ENCODE measurements at places on chromosomes 2 and 18.

DNA sequence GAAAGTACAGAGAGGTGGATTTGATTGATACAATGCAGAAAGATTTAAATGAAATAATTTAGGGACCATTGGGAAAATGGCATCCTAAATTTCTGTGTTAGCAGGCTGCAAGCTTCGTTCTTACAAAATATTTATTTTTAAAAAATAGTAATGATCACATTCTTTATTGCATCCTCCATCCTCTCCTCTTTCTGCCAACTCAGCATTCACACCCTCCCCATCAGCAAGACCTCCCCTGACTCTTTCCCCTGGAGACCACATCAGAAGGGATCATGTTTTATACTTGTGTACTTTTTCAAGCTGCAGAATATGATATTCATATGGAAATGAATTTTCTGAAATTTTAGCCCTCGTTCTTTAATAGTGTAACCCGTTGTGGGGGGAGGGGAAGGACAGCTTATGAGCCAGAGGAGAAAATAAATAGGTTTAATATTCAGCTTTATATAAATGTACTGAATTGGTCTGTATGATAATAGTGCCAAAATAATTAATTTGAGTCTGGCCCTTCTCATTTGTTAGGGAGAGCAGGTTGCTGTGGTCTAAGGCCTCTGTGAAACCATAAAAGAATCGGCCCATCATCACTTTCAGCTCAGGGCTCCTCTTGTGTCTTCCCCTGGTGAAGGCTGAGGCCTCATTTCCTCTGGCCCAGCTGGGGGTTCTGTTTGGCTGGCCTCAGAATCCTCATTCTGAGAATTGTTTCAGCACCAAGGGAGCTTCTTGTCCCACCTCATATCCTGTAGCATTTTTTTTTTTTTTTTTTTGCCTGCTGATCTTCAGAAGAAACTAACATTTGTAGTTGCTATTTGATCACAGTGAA, 330.8 kb downstream of the TXNL1 start:
- no peak for DNase-seq

DNA sequence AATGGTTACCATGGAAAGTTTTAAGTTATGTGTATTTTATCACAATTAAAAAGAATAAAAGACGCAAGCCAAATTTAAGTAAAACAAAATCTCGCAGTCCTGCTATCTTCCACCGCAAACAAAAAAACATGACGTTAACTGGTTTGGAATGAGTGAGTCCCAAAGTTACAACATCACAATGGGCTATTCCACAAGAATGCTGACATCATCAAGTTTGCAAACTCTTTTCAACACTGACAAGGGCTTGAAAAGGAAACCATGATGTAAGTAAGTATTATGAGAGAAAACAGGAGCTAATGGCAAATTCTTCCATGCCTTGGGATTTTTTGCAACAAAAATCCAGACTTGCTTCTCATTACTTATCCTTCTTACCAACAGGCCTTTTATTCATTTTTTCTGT, 31.1 kb downstream of the SIGLEC15 start:
- no peak for DNase-seq

GRCh38 chr2:41782306-41783158, 265.3 kb upstream of the PKDCC start:
- DNase-seq = peak; percentile 63

DNA sequence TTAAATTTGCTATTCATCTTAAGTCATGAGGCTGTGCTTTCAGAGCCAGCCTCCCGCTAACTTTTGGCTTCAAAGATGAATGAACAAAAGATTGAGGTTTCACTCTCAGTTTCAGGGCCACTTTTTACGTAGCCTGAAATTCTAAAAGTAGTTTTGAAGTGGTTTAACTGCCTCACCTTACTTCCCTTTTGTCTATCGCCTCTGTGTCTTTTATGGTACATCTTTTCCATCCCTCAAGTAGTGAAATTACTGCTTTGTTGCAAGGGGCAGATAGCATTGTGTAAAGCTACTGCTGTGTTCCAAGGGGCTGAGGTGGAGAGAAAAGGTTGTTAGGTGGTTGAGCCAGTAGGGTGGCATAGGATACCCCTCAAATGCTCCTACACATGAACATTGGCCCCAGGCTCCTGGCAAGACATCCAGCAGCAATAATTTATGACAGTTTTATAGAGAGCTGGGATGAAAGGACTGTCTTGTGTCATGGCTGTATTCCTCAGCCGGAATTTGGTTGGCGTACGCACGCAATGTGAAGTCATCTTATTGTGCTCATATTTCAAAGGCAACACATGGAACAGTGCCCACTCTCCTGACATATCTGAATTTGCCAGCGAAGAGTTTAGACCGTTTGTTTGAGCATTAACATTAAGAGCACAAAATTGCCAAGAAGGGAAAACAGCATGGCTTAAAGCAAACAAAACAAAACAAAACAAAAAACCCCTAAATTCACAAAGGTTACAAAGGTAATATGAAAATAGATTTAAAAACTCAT, 32.2 kb downstream of the QPCT start:
- no peak for DNase-seq

- DNase-seq = no peak
These were observed 1.8 kb upstream of the COBLL1 start for GRCh38 chr2:164843346-164843911.

- no peak for DNase-seq
These were observed 185.2 kb upstream of the LRP1B start for GRCh38 chr2:142316049-142316448.

DNA sequence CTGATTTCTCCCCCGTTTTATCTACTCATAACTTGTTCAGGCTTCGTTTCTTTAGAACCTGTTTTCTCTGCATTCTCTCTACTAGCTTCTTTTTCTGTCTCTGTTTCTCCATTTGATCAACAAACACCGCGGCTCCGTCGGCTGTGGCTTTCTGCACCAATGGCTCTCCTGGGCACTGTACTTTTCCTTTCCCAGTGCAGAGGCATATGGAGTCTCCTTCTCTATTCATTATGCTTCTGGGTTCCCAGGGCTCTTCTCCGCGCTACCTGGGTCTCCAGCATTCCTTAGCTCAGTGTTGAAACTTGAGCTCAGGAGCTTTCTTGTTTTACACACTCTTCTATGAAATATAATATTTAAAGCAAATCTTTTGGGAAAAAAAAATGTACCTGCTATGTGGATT, 196.6 kb upstream of the SOX11 start:
- DNase-seq = no peak

DNA sequence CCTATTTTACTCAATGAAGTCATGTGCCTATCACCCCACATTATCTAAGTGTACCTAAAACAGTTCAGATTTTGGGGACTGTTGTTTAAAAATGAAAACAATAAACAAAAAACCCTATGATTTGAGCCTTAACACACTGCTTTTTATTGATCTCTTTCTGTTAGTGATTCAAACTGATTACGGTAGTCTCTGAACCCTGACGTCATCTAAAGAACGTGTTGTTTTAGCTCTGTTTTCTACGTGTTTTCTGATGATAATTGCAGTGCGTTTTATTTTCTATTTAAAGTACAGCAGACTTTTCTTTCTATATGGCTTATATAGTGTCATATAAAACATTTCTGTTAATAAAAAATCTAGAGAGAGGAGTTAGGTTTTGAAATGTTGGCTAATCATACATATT, 93.9 kb upstream of the FAM237A start:
- no peak for DNase-seq

GRCh38 chr2:207256476-207257207, 90.9 kb upstream of the KLF7 start:
- no peak for DNase-seq

DNA sequence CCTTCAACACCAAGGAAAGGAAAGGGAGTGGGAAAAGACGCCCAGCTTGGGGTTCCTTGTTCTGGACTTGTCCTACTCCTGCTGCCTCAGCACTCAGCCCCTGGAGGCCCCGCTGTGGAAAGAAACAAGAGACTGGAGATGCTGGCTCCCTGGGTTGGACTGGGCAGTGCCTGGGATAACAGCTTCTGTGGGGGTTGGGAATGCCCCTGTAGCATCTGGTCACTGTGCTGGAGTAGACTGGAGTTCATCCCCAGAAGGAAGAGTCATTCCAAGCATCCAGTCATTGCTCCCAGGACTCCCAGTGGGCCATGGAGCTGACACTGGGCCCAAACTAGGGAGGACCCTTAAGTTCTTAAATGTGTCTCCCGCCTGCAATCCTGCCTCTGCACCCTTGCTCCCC, 129.3 kb upstream of the HAAO start:
- DNase-seq = no peak

- DNase-seq = no peak
These were observed 463.7 kb upstream of the RGPD4 start for GRCh38 chr2:107362993-107363392.

DNA sequence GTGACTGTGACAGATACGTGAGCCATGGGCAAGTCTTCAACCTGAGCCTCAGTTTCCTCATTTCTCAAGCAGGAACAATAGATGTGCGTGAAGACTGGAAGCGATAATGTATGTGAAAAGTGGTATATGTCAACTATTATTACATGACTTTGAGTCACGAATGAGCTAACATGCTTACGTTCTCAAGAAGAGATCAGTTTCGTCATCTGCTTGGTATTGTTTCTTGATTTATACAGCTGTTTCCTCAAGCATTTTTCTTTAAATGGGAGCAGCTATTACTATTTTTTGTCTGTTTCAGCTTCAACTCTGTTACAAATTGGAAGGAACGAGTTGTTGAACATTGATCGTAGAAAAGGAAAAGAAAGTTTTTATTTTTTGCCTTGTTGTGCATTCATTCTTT, 48.5 kb upstream of the THOC1 start:
- no peak for DNase-seq

GRCh38 chr2:172856606-172857005, 121.0 kb downstream of the RAPGEF4 start:
- DNase-seq = no peak

- no peak for DNase-seq
These were observed 125.8 kb downstream of the LYPD6B start for GRCh38 chr2:149164296-149164695.

DNA sequence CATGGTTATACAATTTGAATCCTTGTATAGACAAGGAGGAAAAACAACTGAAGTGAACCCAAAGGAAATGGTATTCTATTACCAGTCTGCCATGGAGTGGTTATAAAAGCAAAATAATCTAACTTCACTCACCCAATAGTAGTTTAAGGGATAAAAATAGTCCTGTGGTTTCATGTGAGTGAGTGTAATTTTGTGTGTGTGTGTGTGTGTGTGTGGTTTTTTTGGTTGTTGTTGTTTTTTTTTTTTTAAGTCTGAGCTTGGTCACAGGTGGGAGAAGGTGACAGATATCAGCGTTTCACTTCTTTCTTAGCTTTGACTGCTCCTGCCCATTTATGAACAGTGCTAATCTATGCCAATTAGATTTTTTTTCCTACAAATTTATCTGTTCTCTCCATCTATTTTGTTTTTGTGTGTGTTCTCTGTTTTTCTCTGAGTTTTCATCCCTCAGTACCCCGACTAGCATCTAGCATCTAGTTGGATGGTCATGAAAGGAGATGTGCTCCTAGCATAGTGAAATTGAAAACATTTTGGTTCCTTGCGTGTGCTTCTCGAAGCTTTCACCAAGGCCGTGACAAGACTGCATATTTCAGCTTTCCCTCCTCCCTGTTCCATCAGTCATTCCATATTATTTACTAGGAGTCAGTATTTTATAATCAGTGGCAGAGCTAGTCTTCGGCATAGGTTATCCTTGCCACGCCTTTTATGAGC, 200.1 kb upstream of the DTNA start:
- DNase-seq = no peak

DNA sequence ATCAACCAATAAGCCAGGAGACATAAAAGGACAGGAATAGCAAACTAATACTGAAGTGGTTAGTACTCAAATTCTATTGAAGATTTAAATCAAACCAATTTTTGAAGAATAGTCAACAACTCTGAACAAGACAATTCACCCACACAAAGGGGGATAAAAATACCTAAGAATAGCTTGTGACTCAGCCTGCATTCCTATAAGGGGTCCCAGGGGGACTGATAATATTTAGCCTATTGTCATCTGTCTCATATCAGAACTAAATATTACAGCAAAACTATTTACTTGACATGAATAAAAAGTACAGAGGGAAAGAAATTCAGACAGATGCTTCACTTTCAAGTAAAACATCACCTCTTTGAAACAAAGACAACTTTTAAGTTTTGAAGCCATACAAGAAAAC, 7.7 kb downstream of the ITSN2 start:
- DNase-seq = no peak

DNA sequence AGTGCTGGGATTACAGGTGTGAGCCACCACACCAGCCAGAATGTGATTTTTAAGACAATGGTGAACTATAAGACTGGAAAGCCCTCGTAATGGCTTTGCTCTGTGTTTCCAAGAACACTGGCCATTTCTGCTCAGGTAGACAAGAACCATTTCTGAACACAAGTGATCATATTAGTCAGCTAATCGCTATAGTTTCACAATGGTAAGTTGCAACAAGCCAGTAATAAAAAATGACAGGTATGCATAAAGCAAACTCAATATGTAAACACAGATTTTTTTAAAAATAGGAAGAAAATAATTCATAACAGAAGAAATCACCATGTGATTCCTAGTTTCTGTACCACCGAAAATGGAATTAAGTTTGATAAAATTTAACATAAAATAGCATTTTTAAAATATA, 166.5 kb downstream of the THADA start:
- DNase-seq = no peak

DNA sequence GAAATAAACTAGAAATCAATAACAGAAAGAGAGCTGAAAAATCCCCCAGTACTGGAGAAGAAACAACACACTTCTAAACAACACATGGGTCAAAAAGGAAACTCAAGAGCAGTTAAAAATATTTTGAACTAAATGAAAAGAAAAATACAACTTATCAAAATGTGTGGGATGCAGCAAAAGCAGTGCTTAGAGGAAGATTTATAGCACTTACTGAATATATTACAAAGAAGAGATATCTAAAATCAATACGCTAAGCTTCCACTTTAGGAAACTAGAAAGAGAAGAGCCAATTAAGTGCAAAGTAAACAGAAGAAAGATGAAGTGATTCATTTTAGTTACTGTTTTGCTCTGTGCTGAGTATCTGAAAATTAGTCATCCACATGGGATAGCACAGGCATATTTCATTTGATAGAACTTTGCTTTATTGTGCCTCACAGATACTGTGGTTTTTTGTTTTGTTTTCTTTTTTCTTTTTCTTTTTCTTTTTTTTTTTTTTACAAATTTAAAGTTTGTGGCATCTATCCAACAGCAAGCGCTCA, 17.0 kb downstream of the TGFA start:
- no peak for DNase-seq

- DNase-seq = no peak
These were observed 624.4 kb downstream of the ADCYAP1 start for GRCh38 chr18:1528964-1529509.

GRCh38 chr2:28025123-28025522, 134.6 kb downstream of the BABAM2 start:
- no peak for DNase-seq

- DNase-seq = no peak
These were observed 59.1 kb downstream of the NYAP2 start for GRCh38 chr2:225458431-225459117.

Measured in NCI-H2081 (cell line).